Natural killer cell treated with Interleukin-12 subunit alpha and Interleukin-12 subunit beta and Interleukin-15 and Interleukin-18, amount 100 ng/mL, for 72 hours (primary cell): ENCODE measurements at places on chromosomes 13 and 19.

DNA sequence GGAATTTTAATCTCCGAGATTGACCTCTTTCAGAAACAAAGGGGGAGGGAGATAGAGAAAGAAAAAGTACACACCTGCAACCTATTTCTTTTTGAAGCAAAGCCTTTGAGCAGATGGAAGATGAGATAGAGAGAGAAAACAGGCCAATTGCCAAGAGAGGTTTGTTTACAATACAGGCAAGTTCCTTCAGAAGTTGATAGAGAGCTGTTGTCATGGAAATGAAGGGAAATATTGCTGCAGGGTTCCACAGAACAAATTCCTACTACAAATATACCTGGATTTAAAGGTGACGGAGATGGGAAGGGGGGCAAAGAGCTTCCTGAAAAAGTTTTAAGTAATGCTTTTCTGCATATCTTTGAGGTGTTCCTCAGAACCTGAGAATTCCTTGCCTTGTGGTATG lies 388.4 kb downstream of the NDFIP2 start:
- DNase-seq, result no peak

DNA sequence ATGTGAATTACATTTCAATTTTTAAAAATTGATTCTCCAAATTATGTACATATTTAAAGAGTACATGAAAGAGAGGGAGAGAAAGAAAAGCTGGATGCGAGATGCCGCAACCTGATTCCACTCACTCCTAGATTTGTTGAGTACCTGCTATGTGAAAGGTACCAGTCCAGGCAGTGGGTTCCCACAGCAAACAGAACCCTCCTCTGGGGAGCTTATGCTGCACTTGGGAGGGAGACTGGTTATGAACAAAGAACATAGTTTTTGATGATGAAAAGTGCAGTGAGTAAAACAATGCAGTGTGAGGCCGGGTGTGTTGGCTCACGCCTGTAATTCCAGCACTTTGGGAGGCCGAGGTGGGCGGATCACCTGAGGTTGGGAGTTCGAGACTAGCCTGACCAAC lies 43.4 kb downstream of the ACTN4 start:
- no peak for DNase-seq

DNA sequence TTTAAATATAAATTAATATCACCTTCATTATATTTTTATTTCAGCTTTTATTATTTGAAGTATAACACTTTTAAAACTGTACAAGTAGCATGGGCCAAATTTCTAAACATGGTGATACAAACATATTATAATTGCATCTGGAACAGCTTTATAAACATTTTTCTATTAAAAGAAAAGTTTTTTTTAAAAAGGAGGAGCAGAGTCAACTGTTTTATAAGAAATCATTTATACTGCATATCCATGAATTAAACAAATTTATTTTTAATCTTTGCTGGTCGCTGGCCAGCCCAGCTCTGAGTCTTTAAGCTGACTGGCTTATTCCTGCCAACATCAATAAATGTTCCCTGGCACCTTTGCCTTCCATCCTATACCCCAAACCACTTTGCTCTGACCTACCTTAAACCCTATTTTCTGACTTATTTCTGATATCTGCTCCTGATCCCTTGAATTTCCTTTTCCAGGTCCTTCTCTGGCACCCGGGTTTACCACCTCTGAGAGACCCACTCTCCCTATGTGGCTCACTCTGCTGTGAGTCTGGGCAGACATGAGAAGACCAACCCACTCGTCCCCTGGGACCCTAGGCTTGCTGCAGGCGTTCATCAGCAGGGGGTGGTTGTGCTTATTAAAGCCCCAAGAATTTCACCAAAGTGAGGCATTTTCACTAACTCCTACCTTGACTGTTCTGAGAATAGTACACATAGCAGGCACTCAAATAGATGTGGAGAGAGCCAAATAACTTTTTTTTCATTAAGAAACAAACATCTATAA lies 220.3 kb downstream of the KLF12 start:
- no peak for DNase-seq

DNA sequence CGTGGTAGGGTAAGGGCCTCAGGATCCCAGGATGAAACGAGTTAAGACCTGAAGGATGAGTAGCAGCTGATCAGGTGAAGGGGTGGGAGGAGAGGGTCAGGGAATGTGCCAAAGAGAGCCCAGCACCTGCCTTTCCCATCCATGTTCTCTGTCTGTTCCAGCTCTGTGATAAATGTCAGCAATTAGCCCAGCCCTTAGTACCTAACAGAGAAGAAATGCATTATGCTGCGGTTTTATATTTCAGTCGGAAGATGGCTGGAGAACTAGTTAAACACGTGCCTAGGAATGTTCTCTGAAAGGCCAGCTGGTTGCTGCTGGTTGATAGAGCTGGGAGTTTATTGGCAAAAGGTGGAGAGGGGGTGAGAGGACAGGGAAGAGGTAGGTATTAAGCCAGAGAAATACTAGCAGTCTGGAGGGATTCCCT lies 268.2 kb downstream of the SHISA2 start:
- no peak for DNase-seq

DNA sequence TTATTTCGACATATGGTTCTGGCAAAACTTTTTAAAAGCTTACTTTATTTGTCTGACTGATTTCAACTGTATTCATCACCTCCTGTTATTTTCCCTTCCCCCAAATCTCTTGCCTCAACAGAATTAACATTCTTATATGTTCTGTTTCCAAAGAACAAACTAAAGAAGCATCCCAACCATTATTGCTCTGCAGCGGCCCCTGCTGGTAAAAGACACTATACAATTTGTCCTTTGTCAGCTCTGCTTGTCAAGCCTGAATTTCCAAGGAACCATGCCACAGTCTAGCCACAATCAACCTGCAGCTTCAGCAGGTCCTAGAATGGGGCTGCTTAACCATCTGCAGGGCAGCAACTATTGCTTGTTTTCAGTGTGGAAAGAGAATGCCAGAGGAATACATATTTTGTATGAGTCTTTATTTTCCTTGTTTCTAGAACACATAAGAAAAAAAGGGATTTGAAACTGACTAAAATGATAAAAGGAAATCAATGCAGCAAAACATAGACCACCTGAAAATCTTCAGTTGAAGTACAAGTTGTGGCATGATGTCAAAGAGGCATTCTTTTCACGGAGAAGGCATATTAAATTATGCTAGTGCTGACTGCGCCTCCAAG lies 845.3 kb downstream of the DIAPH3 start:
- no peak for DNase-seq

GRCh38 chr13:109145631-109146030 lies 516.2 kb downstream of the MYO16 start:
- DNase-seq, result no peak

GRCh38 chr13:43140985-43141384 lies 117.6 kb downstream of the DNAJC15 start:
- DNase-seq, result no peak

GRCh38 chr13:53694814-53695532 lies 666.4 kb downstream of the OLFM4 start:
- no peak for DNase-seq
